ENCODE measurements at places on chromosomes 3 and 15.

DNA sequence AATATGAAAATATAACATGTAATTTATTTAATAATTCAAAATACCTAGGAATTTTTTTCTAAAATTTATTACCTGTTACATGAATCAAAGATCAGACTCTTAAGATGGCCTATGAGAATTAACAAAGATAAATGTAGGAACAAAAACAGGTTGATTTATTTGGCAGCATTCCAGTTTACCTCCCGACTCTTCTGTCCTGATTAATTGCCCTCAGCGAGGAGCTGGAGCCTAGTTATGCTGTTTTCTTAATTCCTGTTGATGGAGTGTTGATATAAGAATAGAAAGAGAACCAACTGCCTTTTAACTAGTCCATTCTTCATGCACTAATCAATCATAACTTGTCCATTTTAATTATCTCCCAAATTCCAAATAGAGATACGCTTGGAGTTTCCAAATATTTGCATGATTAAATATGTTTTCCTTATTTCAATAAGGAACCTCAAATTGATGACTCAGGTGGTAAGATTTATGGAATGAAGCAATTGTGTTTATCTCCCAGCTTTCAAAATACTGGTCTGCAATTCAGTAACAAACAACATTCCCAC lies 10.6 kb upstream of the CPB1 start:
- no peak for DNase-seq

DNA sequence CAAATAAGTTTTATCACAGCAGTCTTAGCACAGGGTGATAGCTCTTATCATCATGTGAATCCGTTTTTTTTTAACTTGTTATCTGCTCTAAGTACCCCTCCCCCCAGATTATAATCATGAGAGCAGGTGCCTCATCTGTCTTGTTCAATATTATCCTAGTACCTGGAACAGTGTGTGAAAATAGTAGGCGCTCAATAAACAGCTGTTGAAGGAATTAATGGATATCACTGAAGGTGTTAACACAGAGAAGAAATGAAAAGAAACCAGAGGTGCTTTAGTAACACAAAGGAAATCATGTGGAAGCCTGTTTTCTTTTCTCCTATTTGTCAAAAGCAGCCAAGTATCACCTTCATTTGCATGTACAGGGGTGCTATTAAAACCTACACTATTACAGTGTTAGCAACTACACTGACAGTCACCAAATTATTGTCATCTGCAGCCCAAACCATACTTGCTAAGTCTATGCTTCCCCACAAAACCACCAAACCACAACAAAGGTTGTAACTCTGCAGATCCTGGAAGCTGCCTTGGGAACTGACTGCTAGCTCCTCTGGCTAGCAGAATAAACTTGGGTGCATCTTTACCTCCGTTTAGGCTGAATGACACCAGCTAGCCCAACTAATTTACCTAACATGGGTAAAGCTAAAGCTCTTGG lies 2.9 kb downstream of the XPC start:
- no peak for DNase-seq

DNA sequence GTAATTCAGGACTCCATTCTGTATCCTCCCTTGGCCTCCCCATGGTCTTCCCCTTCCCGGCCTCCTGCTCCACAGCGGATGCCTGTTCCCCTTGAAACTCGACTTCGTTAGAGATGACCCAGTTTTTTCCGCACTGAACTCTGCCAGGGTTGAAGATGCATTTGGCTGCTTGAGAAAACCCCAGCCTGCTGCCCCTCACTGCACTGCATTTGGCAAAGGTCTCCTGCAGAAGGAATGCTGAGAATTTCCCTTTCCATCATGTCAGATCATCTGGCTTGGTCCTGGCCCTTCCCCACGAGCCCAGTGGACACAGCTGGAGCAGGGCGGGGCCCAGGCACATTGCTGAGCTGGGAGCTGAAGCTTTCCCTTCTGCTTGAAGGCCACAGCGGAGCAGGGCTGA lies 37.6 kb upstream of the RGMA start:
- DNase-seq, result no peak

DNA sequence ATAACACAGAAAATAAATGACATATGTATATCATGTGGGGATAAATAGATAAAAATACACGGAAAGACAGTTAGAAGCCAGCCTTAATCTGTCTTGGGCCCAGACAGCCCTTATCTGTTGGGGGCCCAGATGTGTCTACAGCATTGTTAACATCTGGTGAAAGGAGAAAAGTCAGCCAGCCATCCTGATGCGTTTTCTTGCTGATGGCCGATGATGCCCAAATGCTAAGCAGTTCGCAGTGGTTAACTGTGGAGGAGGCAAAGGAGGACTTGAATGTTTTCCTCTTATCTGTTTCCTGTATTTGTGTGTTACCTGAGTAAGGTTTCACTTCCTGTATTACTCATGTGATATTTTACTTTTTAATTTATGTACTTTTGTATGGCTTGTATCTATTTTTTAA lies 46.2 kb downstream of the NOX5 start:
- no peak for DNase-seq

DNA sequence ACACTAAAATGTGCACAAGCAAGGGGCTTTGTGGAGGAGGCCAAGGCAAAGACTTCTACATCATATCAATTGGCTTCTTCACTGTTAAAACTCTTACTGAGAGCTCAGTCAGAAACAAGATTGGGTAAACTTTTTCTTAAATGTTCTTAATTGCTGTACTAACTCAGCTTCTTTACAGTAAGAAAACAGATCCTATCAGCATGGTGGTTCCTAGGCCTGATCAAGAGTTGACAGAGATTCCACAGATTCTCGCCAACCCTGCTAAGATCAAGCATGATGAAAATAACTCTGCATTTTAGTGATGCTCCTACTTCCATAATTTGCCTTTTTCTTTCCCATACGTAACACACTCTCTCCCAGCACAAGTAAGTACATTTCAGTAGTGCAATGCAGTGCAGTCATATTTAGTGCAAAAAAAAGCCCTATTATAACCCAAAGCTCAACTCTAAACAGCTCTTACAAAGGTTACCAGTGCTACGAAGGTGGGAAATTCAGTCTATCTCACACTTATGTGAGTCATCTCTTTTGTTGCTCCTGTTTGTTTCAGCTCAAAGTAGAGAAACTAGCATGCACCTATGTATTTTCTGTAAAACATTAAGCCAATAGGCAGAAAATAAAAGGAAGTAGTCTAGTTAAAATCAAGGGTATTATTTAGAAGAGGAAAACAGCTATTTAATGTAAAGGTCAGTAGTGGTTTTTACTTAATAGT lies 29.9 kb downstream of the TIGIT start:
- no peak for DNase-seq

DNA sequence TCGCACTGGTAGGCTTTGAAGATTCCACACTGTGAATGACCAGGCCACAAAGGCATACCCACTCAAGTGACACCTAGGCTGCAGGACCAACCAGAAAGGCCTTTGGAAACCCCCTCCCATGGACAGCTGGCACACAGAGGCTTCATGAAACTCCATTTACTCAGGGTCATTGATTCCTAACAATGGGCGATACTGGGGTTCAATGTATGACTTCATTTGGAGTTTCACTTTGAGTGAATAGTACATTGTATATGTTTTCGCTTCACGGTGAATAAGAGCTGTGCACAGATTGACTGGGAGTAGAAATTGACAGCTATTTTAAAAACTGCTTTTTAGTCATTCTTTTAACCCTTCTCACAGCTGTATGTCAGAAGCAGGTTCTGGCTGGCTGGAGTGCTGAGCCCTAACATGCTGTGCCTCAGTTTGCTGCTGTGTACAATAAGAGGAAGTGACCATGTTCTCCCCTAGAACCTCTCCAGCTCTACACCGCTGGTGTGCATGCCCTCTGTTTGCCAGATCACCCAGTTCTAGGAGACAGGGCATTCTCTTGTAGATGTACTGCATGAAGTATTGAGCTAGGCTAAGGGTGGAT lies 15.4 kb upstream of the CX3CR1 start:
- no peak for DNase-seq

DNA sequence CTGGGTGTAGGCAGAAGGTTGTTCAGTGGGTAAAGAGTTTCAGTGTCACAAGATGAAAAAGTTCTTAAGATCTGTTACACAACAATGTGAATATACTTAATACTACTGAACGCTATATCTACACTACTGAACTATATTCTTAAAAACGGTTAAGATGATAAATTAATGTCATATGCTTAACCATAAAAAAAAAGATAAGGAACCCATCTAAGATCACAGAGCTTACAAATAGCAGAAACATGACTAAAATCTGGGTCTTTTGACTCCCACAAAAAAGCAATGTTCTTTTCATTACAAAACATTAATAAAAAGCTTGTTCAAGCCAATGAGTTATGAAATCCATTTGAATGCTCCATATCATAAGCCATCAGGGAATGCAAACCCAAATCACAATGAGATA lies 34.4 kb downstream of the UBR1 start:
- no peak for DNase-seq

- no peak for DNase-seq
Measured at GRCh38 chr15:74062236-74062635, 20.1 kb downstream of the GOLGA6A start.

DNA sequence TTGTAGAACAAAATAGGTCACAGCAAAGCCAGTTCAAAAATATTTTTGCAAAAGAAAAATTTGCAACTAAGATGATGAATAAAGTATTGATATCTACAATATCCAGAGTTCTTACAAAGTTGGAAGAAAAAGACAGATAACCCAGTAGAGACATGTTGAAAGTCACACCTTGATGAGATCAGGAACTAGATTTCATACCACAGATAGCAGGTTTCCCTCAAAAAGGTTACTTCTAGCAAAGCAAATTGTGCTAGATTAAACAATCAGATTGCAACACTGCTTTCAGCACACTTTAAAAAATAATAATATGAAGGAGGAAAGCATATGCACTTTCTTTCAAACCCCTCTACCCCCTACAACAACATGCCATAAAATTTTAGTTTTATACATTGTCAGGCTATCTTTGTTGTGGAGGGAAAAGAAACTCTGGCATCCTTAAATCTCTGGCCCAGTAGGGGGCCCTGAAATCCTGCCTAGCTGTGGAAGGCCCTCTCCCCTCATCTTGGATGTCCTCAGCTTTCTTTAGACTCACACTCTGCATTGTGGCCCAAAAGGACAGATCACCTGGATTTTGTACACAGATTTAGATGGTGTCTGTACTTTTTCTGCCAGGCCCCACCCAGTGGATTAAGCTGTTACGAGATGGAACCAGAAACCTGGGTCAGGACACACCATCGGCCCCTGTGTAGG lies 50.9 kb downstream of the CCR3 start:
- DNase-seq, result no peak

DNA sequence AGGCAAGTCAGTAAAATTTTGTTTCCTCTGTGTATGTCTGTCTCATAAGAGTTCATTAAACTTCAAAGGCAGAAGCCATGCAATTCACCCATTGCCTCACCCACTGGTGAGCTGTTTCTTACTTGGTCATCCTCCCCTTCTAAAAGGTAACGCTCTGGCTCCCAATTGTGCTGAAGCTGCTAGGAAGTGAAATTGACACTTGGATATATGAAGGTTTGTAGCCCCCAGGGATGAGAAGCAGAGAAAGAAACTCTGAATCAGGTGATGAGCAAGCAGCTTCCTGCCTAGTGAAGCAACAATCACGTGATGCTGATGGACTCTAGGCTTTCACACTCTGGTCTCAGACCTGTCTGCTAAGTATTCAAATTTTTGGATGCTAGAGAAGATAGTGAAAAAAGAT lies 70.7 kb downstream of the CD200R1L start:
- no peak for DNase-seq

GRCh38 chr3:183313351-183313750 lies 60.3 kb downstream of the B3GNT5 start:
- no peak for DNase-seq

DNA sequence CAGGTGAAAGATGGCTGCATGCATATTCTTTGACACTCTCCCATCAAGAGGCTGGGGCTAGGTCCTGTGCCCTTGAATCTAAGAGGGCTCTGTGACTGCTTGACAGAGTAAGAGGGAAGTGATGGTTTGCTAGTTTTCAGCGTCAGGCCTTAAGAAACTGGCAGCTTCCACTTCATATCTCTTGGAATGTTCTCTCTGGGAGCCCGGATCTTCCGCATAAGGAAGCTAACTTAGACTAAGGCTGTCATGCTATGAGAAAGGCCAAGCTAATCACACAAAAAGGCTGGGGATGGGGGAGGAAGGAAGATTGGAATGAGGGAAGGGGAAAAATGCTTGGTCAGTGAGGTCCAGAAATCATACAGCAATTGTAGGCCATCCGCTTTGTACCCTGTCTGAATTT lies 50.0 kb downstream of the MB21D2 start:
- no peak for DNase-seq

GRCh38 chr3:172034786-172035685 lies 4.3 kb upstream of the FNDC3B start:
- DNase-seq, result no peak

- peak; percentile 80 for DNase-seq
Measured at GRCh38 chr3:134485075-134485717, 589 bp downstream of the ANAPC13 start.

DNA sequence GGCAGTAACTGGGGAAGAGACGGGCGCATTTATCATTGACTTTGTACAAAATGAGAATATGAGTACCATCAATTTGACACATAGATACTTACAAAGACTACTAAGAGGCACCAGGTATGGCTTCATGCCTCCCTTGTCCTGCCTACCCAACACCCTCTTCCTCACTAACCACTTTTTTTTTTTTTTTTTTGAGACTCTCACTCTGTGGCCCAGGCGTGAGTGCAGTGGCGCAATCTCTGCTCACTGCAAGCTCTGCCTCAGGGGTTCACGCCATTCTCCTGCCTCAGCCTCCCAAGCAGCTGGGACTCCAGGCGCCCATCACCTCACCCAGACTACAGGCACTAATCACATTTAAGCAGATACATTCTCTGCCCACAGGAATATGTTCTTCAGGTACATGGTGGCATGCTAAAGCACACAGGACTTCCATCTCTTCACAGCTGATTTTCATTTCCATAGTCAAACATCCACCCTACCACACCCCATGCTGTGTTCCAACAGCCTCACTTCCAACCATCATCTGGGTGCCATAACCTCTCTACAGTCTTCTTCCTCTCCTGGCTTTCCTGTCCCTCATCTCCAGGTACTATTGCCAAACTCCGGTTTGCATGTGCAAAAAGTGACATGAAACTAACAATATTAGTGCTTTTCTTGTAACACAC lies 41.7 kb downstream of the RAB27A start:
- DNase-seq, result no peak

DNA sequence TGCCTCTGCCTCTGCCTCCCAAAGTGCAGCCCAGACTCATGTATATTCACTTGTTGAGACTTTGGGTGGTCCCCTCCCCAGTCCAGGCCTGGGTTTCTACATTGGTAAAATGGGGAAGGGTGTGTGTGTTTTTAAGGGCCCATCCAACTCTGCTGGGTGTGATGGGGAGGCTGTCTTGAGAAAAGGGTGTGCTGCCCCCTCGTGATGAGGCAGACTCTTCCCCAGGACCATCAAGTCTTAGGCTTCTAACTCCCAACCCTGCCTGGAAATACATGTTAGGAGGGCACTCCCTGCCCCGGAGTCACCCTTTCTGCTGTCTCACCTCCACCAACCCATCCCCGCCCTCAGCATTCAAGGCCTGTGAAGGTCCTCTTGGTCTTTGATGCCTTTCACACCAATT lies 4.4 kb upstream of the PTPN23 start:
- no peak for DNase-seq

- no peak for DNase-seq
Measured at GRCh38 chr15:59221511-59222505, 15.2 kb downstream of the LDHAL6B start.
